ENCODE measurements at places on chromosomes 6 and 20. TPM values are rescaled to one million over a fixed set of nuclear protein-coding genes. Genes with fewer than 3 reads are reported as not detected.

DNA sequence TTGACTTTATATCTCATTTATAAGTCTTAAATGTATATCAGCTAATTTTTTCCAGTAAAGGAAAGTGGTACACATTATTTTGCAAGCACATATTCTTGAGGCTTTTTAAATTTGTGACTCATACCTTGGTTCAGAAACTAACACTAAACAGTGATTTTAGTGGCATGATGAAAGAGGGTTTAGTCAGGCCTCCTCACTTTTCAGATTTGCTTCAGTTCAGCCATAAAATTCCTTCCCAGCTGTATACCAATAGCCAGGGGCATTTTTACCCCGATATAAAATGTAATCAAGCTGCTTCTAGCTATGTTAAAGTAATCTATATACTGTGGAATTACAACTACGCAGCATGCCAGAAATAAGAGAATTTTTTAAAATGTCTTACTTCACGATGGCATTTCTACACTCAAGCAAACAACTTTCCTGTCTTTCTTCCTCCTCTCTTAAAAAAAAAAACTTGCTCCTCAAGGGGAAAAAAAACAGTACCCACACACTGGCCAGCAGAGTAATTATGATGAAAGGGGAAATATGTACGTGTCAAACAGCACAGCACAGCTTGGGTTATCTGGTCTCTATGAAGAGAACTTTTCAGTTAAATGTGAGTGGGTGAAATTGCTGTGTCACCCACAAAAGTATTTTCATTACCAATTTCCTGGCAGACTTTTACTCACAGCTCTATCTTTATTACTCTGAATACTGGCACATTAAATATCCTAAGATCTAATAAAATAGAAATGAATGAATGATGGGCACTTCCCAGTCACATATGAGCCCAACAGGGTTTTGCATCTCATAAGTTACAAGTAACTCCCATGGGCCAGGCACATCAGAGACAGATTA, 244.8 kb upstream of the TENT5A start:
- H3K4me3 ChIP-seq: peak overlapping the region; percentile 49
- no peaks in the 10 kb centered on the region for H3K27me3 ChIP-seq
- H3K27ac ChIP-seq: peak overlapping the region; percentile 99
- no peaks in the 10 kb centered on the region for H3K36me3 ChIP-seq
- DNase-seq: peak; percentile 86

GRCh38 chr6:137550535-137550934, 56.3 kb upstream of the OLIG3 start:
- peaks cover 36% of the 10 kb centered on the region for H3K27me3 ChIP-seq
- no peaks in the 10 kb centered on the region for H3K4me1 ChIP-seq
- DNase-seq: no peak
- H3K4me3 ChIP-seq: no peak overlapping the region
- no peak overlapping the region for H3K27ac ChIP-seq

LIN28B gene
- total RNA-seq: 0.11 TPM

DNA sequence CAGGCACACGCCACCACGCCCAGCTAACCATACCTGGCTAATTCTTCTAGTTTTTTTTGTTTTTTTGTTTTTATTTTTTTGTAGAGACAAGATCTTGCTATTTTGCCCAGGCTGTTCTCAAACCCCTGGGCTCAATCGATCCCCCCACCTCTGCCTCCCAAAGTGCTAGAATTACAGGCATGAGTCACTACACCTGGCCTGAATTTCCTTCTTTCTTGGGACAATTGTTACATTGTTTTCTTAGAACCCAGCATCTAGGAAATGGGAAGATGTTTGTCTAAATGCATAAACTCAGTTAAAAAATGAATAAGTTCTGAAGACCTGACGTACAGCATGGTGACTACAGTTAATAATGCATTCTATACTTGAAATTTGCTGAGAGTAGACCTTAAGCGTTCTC, 10.8 kb upstream of the AGPAT4 start:
- H3K4me1 ChIP-seq: peaks cover 11% of the 10 kb centered on the region
- no peak overlapping the region for H3K4me3 ChIP-seq
- no peaks in the 10 kb centered on the region for H3K36me3 ChIP-seq
- DNase-seq: peak; percentile 56

COQ3 gene
- 6.7 TPM for total RNA-seq

DNA sequence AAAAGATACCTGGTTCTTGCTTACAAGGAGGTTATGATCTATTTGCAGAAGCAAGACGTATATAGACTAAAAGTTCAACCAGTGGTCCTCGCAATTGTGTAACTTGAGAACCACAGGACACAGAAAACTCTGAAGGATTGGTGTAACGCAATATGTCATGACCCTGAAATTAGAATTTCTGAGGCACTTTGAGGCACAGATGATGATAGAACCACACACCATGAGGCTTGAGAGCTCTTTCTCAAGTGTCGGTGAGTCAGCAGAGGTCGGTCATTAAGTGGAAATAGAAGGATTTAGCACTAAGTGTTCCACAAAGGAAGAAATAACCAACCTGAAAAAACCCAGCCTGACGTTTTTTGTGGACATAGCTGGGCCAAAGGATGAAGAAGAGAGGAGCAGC, 15.3 kb upstream of the CCN2 start:
- H3K4me1 ChIP-seq: no peaks in the 10 kb centered on the region
- H3K4me3 ChIP-seq: no peak overlapping the region
- no peak overlapping the region for H3K27ac ChIP-seq
- no peaks in the 10 kb centered on the region for H3K36me3 ChIP-seq

DNA sequence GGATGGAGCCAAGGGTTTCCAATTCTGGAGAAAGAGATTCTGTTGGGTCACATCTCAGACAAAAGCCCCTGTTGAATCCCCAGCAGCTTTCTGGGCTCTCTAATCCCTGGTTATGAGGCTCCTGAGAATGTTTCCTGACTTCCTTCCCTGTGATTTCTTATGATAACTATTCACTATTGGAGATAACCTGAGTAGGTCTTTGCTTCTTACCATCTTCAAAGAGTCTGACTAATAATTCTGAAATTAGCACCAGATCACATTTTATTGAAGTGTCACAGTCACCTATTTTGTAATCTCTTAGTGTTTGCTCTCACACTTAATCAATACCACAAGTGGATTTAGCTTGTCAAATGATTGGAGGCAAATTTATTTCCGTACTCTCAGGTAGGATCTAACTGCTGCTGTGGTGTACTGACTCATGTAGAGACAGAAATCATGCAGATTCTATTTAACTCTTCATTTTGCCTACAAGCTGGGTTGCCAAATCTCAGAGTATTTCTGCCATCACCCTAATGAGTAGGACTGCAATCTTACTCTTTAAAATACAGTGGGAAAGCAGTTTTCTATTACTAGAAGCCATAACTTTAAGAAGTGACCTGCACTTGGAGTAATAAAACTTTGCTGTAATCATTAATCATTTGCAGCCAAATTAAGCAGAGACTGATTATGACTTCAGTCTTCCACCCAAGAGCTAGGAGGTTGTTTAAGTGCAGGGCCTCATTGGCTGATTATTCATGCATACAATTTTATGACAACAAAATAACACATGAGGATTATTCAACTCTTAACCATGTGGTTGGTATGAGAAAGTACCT, 422.1 kb downstream of the EPM2A start:
- H3K4me3 ChIP-seq: no peak overlapping the region
- no peaks in the 10 kb centered on the region for H3K4me1 ChIP-seq
- H3K27ac ChIP-seq: no peak overlapping the region
- DNase-seq: no peak
- no peaks in the 10 kb centered on the region for H3K27me3 ChIP-seq

DNA sequence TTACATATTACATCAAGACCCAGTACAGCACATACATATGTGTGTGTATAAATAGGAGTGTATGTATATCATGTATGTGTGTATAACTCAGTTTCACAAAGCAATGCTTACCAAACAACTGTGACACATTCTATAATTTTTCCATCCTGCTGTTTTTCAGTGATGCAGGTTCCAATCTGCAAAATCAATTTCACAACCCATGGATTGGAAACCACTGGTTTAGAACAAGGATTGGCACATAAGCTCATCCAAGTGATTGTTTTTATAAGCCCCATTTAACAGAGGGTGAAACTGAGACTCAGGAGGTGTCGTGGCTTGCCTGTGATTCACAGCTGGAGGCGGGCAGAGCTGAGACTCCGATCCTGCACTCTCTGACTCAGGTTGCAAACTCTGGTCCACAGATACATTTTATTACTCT, 158.2 kb downstream of the ZMYND8 start:
- no peak overlapping the region for H3K27ac ChIP-seq
- H3K4me3 ChIP-seq: no peak overlapping the region

HLA-DRA gene
- not detected for total RNA-seq

GRCh38 chr6:64013011-64013410, 377.4 kb downstream of the PHF3 start:
- H3K4me1 ChIP-seq: peaks cover 4% of the 10 kb centered on the region
- no peak overlapping the region for H3K4me3 ChIP-seq
- DNase-seq: no peak
- H3K27me3 ChIP-seq: no peaks in the 10 kb centered on the region
- no peak overlapping the region for H3K27ac ChIP-seq
- H3K36me3 ChIP-seq: no peaks in the 10 kb centered on the region

DNA sequence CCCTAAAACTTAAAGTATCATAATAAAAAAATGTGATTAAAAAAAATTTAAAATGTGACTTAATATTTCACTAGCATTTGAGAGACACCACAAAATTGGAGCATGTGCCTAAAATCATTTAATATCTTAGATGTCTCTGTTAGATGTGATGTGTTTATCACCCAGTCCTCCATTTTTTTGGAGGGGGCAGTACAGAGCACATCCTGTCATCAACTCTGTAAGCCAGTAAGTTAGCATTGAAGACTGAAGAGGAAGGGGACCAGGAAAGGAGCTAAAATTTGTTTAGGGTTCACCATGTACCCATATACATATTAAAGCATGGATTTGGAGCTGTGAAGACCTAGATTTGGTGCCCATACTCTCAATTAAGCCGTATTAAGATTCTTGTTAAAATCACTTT, 30.7 kb upstream of the ADIG start:
- H3K27me3 ChIP-seq: no peaks in the 10 kb centered on the region
- H3K27ac ChIP-seq: no peak overlapping the region
- no peak overlapping the region for H3K4me3 ChIP-seq
- DNase-seq: peak; percentile 12
- H3K36me3 ChIP-seq: peaks cover 50% of the 10 kb centered on the region

POPDC3 gene
- total RNA-seq: 41.4 TPM

DNA sequence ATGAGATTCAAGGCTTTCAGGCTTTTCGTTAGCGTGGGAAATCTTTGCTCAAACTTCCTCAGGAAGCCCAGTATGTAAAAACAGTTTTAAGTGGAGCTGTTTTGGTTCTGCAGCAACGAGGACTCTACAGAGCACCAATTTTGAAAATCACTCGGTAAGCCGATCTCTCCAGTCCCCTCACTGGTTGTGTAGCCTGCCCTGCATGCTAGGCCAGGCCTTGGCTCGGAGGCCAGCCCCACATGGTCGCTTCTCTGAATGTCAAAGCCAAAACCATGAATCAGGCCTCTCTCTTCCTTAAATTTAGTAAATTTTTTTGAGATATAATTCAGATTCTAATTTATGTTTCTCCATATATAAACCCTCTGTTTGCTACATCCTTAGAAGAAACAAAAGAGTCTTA, 108.0 kb downstream of the CHD6 start:
- no peak overlapping the region for H3K4me3 ChIP-seq
- DNase-seq: no peak
- H3K4me1 ChIP-seq: no peaks in the 10 kb centered on the region
- H3K27ac ChIP-seq: no peak overlapping the region
- no peaks in the 10 kb centered on the region for H3K27me3 ChIP-seq
- H3K36me3 ChIP-seq: 0 out of 2 replicates have a peak, but pooled peaks cover 5% of the 10 kb centered on the region

MCHR2 gene
- not detected for total RNA-seq

- no peak for DNase-seq
Observed at GRCh38 chr6:2182251-2182650, 63.2 kb downstream of the GMDS start.

GRCh38 chr6:41671376-41671775, 33.1 kb downstream of the MDFI start:
- H3K27me3 ChIP-seq: peaks cover 33% of the 10 kb centered on the region
- no peak for DNase-seq
- no peaks in the 10 kb centered on the region for H3K4me1 ChIP-seq

- peaks cover 26% of the 10 kb centered on the region for H3K36me3 ChIP-seq
- no peaks in the 10 kb centered on the region for H3K27me3 ChIP-seq
- no peak overlapping the region for H3K27ac ChIP-seq
- DNase-seq: no peak
Observed at GRCh38 chr20:49166534-49167449, 21.3 kb downstream of the STAU1 start.

GRCh38 chr6:148509800-148510581, 167.4 kb downstream of the SASH1 start:
- no peak overlapping the region for H3K4me3 ChIP-seq
- no peak for DNase-seq
- H3K27me3 ChIP-seq: no peaks in the 10 kb centered on the region
- no peaks in the 10 kb centered on the region for H3K36me3 ChIP-seq
- no peak overlapping the region for H3K27ac ChIP-seq

RAET1L gene
- total RNA-seq: 1.1 TPM

SPEF1 gene
- total RNA-seq: 2.0 TPM

GRCh38 chr6:135884136-135884535, 32.6 kb downstream of the PDE7B start:
- no peaks in the 10 kb centered on the region for H3K27me3 ChIP-seq
- no peak for DNase-seq
- no peak overlapping the region for H3K27ac ChIP-seq
- no peaks in the 10 kb centered on the region for H3K36me3 ChIP-seq
- H3K4me3 ChIP-seq: no peak overlapping the region
- peaks cover 15% of the 10 kb centered on the region for H3K4me1 ChIP-seq

Measured in PC-3 (cell line).